Activated naive CD8-positive, alpha-beta T cell treated with anti-CD3 and anti-CD28 coated beads, Interleukin-2, amount 10 ng/mL, durations not matched to agents 7 days and 5 days (primary cell): ENCODE measurements at places on chromosomes 5 and 9. TPM values are rescaled to one million over a fixed set of nuclear protein-coding genes. Genes with fewer than 3 reads are reported as not detected.

The MELK gene
- 48.1 TPM for total RNA-seq

GRCh38 chr9:136901516-136902258 is 15.4 kb downstream of the TRAF2 start:
- H3K4me1 ChIP-seq: peaks cover 38% of the 10 kb centered on the region
- H3K4me3 ChIP-seq: peak overlapping the region; percentile 54
- H3K27me3 ChIP-seq: no peaks in the 10 kb centered on the region
- H3K36me3 ChIP-seq: peaks cover 26% of the 10 kb centered on the region
- H3K27ac ChIP-seq: peak overlapping the region; percentile 87

- H3K27me3 ChIP-seq: no peaks in the 10 kb centered on the region
- H3K4me1 ChIP-seq: no peaks in the 10 kb centered on the region
- no peak overlapping the region for H3K27ac ChIP-seq
These were observed 301.1 kb upstream of the EFNA5 start for GRCh38 chr5:107971846-107972245.

The CD14 gene
- total RNA-seq: 4.1 TPM

- peaks cover 4% of the 10 kb centered on the region for H3K27me3 ChIP-seq
- H3K4me3 ChIP-seq: no peak overlapping the region
- no peak overlapping the region for H3K27ac ChIP-seq
- DNase-seq: no peak
These were observed 4.7 kb upstream of the VAV2 start for GRCh38 chr9:133996531-133997520.

DNA sequence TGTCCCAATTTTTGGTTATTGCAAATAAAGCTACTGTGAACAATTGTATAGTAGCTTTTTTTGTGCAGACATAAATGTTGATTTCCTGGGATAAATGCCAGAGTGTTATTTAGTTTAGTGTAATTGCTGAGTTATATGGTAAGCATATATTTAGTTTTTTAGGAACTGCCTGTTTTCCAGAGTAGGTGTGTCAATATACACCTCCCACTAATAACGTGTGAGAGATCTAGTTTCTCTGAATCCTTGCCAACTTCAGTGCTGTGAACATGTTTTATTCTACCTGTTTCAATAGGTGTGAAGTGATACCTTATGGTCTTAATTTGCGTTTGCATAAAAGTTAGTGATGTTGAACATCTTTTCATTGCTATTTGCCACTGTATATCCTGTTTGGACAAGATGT is 9.1 kb upstream of the OR2S2 start:
- no peak overlapping the region for H3K27ac ChIP-seq
- peaks cover 5% of the 10 kb centered on the region for H3K4me1 ChIP-seq
- no peak for DNase-seq
- H3K4me3 ChIP-seq: no peak overlapping the region
- H3K27me3 ChIP-seq: peaks cover 60% of the 10 kb centered on the region
- H3K36me3 ChIP-seq: no peaks in the 10 kb centered on the region
